ENCODE measurements at places on chromosomes 1 and 21. TPM values are rescaled to one million over a fixed set of nuclear protein-coding genes. Genes with fewer than 3 reads are reported as not detected.

GRCh38 chr1:206554211-206554610, 46.9 kb downstream of the RASSF5 start:
- DNase-seq: no peak

- no peak for DNase-seq
These were observed 79.3 kb downstream of the MAP3K7CL start for GRCh38 chr21:29209696-29210095.

- DNase-seq: no peak
These were observed 1353.1 kb upstream of the ADGRL4 start for GRCh38 chr1:80359666-80360065.

- no peak for DNase-seq
These were observed 17.6 kb downstream of the HTR6 start for GRCh38 chr1:19682257-19682656.

GRCh38 chr1:8213136-8213535, 104.8 kb upstream of the SLC45A1 start:
- DNase-seq: no peak

DNA sequence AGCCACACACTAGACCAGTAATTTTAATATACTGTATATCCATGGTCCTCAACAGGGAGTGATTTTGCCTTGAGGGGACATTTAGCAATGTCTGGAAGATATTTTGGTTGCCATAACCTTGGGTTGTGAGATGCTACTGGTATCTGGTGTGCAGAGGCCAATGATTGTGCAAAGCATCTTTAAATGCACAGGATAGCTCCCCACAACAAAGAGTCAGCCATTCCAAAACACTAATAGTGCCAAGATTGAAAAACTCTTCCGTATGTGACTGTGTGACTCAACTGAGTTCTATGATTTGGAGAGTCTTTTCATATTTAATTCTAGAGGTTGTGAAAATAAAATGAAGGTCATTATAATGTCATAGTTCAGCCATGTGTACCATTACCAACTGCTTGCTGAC, 141.4 kb upstream of the CACYBP start:
- no peak for DNase-seq

- DNase-seq: no peak
These were observed 20.8 kb downstream of the CC2D1B start for GRCh38 chr1:52345252-52345651.

DNA sequence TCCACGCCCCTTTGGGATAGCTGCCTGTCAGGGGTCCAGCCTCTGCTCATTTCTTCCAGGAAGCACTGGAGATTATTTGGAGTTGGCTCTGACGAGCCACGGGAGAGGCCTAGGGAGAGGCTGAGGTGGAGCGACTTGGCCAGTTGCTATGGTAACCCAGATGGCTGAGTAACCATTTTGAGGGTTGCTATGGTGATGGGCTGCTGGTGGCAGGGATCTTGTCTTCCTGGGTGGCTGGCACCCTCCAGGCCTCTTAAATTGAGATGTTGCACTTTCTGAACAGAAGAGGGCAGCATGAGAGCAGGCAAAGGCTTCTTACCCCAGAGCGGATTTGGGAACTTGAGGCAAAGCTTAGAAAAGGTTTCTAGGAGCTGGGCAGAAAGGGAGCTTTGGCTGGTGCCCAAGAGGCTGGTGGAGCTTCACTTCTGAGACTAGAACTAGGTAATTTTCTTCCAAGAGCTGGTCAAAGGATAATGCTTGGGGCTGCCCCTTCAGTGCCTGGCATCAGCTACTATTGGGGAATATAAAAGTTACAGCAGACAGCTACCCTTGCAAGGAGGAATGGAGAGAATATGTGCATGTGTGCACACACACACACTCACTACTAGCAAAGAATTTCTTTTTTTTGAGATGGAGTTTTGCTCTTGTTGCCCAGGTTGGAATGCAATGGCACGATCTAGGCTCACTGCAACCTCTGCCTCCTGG, 72.5 kb downstream of the NDUFS5 start:
- peak; percentile 30 for DNase-seq

DNA sequence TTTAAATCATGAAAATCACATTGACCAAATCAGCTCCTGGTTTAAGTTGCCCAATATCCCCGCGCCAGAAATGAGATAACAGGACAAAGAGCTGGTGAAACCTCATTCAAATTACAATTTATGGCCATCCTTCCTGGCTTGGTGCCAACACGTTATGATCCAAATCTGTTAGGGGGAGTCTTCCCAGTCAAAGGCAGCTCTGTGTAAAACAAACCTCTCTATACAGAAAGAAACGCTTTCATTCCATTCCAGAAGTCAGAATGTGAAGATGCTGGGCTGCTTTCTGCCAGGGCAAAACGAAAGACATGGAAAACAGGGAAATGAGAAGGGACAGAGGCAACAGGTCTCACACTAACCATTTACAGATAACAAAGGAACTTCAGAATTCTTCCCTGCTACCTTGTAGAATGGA, 53.5 kb upstream of the TIAM1 start:
- DNase-seq: no peak

DNA sequence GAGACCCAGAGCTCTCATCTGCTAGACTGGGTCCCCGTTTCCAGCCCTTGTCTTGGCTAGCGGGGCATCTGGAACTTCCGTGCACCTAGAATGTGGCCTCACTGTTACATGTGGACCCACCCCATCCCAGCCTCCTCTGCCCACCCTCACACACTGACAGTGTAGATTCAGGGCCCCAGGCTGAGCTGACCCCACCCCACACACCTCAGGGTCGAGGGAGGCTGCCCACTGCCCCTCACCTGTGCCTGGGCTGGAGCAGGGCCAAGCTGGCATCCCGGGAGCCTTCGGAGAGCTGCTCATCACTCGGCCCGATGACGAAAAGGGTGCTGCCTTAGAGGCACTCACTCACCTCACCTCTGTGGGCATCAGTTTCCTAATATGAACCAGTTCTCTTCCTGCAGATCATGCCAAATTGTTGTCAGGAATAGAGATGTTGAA, 11.1 kb downstream of the ACOT11 start:
- DNase-seq: no peak

Gene IGSF3
- total RNA-seq: 7.2 TPM

Gene C1orf159
- 26.5 TPM for total RNA-seq

GRCh38 chr1:228016181-228016510, 9.3 kb downstream of the WNT3A start:
- DNase-seq: no peak

DNA sequence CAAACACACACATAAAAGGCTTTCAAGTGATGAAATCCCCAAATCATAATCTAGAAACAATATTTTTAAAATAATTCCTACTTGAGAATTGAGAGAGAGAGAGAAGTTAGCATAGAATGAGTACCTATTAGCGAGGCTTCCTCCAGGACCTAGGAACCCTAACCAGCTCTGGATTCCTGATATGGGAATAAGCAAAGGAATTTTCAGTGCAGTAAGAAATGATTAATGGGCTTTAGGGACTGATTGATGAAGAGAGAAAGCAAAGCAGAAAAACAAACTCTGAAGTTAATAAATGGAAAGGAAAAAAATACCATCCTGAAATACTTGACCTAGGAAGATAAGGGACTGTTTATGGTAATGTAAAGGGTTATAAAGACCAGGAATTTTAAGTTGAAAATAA, 60.6 kb downstream of the WARS2 start:
- no peak for DNase-seq

Gene SCAF4
- 80.5 TPM for total RNA-seq

Gene B4GALT2
- total RNA-seq: 8.1 TPM

Gene PRR9
- total RNA-seq: not detected

DNA sequence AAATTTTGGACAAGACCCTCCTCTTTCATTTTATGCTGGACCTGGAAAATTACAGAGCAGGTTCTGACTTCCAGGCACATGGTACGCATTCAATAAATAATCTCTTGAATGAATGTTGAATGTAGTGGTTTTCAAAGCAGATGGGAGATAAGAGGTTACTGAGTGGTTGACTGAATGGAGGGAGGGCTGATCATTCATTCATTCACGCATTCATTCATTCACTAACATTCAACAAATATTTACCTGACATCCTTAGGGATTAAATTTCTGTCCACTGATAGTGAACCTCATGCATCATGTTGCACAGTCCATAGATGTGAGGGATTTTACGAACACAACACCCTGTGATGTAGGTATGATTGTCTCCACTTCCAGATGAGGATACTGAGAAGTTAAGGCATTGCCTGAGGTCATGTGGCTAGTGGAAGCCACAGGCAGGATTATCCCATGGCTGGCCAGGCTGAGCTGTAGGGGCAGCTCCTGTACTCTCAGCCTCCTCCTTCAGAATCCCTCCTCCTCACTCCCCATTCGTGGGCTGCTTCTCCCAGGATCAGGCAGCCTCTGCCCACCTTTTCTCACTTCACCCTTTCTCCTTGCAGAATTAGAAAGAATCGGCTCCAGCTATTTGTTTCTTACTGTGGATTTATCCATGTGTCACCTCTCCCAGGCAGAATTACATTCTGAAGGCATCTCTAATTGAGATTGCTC, 48.4 kb upstream of the ATP5PO start:
- DNase-seq: no peak

DNA sequence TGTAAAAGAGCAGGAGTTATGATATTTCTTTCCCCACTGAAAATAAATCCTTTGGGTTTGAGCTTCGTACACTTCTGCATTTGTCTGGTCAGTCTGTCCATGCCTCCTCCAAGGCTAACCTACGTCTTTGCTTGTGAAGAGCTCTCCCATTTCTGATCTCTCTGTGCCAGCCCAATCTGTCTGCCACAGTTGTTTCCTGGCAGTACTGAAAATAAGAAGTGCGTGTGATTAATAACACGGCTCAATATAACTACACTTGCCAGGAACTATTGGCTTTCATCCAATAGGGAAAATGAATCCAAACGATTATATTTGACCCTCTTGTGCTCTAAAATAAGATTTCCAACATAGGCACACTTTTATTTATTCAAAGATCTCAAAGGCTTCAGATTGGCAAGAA, 19.2 kb upstream of the COL24A1 start:
- DNase-seq: no peak

DNA sequence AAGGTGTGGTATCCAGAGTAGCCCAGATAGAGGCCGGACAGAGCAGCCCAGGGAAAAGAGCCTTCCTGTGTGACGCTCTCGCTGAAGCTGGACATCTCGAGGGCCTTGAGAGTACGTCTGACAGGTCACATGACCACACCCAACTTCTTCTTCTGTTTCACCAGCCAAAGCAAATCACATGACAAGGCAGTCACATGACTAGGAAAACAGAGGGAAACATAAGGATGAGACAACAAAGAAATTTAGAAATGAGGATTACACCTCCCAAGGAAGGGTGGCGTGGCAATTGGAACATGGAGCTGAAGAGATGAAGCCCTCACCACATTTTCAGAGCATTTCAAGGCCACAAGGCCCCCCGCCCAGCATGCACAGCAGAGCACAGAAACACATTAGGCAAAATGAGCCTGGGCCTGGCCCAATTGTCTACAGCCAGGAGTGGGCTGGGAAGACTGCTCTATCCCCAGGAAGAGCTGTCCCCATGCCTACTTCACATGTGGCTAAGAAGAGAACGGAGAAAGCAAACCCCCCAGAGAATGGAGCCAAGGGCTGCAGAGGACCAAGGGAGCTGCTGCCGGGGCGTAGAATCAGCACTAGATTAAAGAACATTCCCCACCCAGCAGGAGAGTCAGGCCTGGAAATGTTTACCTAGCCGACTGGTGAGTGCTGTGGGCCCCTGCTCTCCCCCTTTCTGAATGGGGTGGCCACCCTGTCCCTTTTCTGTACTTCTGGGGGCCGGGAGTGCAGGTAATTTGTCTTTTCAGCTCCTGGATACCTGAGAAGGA, 305.1 kb downstream of the NPHP4 start:
- no peak for DNase-seq

GRCh38 chr1:109881906-109882287, 28.8 kb upstream of the CSF1 start:
- no peak for DNase-seq

Gene WARS2
- total RNA-seq: 15.1 TPM

DNA sequence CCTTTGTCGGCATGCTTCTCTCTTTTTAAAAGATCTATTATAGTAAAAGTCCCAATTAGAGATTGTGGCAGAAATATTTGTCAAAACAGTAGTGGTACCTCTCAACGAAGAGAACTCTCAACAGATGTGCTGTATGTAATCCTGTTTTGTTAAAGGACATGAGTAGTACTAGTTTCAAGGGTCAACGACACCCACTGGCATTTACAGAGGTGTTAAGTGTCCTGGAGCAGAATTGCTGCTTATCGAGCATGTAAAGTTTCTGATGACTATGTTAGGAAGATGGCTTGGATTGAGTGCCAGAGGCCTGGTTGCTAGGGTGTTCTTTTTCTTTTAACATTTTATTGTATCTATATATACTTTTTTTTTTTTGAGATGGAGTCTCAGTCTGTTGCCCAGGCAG, 27.1 kb downstream of the CELF3 start:
- DNase-seq: no peak

DNA sequence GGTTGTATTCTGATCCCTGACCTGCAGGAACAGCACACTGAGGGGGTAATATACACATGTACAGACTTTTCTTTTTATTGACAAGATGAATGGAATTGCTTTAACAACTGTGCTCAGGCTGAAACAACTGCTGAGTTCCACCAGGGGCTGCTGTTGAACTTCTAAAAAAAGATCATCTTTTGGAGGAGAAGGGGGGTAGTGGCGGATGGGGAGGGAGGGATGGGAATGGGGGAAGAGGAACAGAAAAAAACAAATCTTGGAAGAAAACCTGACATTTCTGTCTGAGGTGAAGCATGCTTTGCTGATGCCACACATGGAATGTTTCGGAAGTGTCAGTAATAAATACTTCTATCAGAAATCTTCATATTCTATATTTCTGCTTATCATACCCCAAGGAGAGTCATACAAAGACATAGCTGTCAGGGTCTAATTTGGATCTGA, 75.0 kb downstream of the RWDD3 start:
- DNase-seq: no peak
